ENCODE measurements at places on chromosomes 7 and 10.

DNA sequence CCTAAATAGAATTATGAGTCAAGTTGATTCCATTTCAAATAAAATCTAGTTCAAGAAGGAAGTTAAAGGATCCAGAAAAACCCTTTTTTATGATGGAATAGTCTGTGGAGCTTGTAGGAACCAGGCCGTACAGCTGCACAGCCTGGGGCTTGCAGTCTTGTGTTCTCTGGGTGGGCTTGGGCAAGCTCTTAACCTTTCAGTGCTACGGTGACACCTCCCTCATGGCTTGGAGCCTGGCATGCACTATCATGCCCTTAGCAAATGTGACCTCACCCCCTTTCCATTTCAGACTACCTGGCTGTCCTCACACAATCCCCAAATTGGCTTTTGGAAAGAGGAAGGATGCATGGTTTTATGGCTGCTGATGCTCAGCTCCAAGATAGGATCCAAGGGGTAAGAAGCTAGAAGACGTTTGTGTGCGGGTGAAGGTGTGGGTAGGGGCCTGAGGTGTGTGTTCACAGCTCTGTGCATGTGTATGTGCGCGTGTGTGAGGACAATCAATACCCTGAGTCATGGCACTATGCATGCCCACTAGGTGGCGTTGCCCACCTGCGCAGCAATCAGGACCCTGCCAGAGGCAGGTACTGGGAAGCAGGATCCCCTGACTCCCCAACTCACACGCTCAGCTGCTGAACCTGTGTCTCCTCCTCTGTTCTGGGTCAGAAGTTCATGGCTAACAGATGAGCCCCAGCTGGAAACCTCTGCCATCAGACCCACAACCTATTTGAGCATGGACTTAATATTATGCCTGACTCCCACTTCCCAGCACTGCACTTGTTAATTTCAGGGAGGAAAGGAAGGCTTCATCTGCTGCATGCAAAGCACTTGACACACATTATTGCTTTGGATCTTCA lies 113.4 kb downstream of the PTPN20 start:
- DNase-seq, result peak; percentile 75

DNA sequence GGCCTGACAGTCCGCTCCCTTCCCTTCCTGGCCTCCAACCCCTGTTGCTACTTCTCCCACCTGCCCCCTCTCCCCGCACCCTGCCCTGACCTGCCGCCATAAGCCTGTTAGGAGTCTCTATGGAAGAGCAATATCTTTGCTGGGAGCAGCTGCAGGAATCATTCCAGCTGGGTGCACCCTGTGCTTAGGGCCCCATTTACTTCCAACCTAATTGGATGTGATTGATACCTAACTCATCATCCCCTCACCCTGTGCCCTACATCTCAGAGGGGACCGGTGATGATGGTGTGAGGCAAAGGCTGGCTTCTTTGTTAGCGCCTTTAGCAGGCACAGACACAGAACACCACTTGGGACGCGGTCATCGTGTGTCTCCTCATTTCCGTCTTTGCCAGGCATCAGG lies 80.0 kb upstream of the FAM180A start:
- DNase-seq, result peak; percentile 75

DNA sequence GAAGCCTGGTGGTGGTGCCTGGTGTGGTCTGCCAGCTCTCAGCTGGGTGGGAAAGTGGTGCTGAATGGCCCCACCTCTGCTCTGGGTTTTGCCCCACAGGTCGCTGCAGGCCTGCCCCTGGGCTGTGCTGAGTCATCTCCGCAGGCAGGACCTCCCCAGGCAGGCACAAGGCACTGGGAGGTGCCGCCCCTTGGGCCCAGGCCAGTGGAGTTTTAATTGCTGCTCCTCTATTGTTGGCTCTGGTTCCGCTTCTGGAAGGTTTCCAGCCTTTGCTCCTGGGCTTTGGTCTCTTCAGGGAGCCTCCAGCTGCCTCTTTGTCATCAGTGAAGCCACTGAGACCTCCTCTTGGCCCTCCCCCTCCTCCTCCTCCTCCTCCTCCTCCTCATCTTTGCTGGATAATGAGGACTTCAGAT lies 180.3 kb upstream of the GRB10 start:
- DNase-seq, result no peak

GRCh38 chr10:74081941-74082718 lies 68.5 kb downstream of the AP3M1 start:
- DNase-seq, result no peak

DNA sequence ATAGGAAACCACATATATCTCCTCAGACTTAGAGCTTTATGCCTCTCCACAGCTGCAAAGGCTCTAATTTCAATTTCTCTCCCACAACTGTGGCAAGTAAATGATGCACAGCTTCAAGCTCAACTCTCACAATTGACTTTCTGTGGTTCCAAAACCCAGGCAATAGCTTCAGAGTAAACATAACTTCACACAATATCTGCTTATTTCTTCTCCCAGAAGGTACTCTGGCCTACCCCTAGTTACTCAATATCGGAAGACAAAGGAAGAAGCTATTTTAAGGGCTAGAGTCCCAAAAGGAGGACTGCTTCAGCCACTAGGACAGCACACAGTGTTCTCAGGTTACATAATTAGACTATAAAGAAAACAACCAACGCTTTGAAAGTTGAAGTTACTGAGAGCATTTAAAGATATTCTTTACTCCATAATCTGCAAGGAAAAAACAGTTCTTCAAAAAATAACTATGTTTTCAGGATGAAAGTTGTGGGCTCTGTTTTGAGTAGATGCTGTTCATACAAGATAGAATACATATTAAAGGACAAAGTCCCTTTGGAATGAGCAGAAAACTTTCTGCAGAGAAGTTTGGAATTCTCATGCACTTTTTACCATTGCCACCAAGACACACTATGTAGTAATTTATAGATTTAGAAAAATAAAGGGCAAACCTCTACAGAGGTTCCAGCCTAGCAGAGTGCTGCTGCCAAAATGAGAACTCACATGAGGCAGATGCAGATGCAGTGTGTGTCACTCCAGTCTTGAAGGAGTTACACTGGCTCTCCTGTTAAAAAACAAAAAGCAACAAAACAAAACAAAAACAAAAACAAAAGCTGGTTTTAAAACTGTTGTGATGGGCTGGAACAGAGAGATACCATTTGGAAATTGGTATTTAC lies 81.8 kb downstream of the NT5C2 start:
- no peak for DNase-seq

DNA sequence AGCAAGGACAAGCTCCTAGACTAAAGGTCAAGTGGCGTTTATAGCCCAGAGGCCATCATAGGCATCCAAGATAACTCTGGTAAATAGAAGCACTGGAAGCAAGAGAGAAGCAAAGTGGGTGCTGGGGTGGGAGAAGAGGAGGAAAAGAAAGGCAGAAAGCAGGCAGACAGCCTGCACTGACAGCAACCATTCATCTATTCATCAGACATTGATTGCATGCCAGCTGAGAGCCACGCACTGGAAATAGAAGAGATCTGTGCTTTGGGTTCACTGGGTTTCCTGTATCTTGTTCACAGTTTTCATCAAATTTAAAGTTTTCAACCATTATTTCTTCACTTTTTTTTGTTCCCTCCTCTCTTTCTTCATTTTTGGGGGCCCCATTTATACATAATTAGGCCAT lies 4.7 kb upstream of the SLIT1 start:
- DNase-seq, result no peak

GRCh38 chr7:14288701-14289100 lies 299.2 kb upstream of the ETV1 start:
- no peak for DNase-seq

- no peak for DNase-seq
Measured at GRCh38 chr7:152344253-152344652, 91.5 kb downstream of the KMT2C start.

- DNase-seq, result no peak
Measured at GRCh38 chr7:55515569-55516279, 56.6 kb downstream of the VOPP1 start.

DNA sequence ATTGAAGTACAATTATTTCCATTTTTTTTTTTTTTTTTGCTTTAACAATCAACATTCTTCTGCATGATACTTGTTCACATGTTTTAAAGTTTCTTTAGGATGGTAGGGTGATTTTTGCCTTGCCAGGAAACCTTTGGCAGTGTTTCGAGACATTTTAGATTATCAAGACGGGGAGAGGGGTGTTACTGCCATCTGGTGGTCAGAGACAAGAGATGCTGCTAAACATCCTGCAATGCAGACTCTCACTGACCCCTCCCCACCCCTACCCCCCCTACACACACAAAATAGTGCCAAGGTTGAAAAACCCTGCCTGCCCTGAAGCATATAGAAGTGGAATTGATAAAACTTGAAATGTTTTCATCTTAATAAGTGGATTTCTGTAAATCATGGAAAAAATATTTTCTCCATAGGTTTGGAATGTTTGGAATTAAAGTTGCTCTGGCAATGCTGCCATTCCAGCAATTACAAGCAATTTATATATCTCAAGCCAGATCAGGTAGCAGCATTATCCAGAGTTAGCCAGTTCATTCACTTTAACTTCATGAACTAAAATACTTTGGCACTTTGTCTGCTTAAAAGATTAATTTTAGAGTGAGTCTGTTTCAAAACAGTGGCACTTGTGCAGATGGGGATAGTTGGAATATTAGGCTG lies 62.1 kb downstream of the SDHAF3 start:
- DNase-seq, result no peak

DNA sequence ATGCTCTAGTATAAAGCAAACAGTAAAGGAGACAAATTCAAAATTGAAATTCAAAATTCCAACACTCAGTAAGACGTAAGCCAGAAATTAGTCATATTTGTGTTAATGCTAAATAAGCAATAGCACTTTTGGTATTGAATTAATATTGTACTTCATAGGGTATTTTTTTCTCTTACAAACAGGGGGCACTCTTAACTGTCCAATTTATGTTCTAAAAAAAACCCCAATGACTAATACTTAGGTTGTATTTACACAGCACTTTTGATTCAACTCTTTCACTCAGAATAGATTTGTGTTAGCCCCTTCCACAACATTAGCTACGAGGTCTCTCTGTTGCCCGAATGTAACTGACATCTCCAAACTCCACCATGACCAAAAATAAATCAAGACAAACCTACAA lies 284.9 kb upstream of the COBL start:
- DNase-seq, result no peak
